ENCODE measurements at places on chromosomes 6 and 20.

DNA sequence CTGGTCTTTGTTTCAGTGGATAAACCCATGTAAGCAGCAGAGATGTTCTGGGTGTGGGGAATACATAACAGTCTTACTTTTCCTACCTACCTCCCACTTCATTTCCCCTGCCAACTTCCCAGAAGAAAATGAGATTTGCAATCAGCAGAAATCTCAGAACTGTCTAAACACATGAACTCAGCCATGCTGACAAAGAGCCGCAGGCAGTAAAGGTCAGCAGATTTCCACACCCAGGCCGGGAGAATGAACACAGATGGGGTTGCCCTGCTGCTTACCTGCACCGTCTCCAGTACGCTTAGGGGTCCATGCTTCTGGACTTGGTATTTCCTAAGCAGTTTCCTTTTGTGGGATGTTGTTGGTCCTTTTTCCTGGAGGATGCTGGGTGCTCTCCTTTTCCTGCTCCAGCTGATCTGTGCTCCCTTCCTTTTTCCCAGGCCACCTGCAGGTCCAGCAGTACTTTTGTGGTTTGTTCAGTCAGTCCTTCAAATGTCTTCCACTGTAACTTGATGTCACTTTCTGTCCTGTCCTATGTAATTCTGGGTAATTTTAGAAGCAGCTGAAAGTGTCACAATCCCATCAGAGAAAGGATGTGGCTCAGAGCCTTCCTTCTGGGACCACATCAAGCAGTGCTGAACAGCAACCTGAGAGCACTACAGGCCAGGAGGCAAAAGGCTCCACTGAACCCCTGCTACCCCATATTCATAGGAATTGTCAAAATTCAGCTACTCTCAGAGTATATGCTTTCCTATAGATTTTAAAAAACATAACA, 129.0 kb downstream of the CEP57L1 start:
- no peak for DNase-seq

GRCh38 chr6:70831427-70831826, 125.4 kb downstream of the B3GAT2 start:
- DNase-seq: no peak

- DNase-seq: no peak
These were observed 26.5 kb downstream of the IGF2R start for GRCh38 chr6:159995405-159995804.

DNA sequence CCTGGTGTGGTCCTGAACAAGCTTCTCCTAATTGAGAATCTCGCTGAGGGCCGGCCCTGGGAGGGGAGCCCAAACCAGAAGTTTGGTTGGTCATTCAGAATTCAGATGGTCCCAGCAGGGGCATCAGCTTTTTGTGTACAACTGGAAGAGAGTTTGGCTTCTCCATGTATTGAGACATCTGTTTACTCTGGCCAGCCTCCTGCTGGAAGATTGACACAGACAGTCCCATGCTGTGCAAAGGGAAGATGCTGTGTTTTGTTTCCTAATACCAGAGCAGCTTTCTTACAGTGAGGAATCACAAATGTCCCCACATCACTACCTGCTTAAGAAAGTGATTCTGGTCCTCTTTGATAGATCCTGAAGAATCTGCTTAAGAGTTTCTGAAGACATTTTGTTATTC, 97.8 kb downstream of the PLEKHG1 start:
- DNase-seq: no peak

DNA sequence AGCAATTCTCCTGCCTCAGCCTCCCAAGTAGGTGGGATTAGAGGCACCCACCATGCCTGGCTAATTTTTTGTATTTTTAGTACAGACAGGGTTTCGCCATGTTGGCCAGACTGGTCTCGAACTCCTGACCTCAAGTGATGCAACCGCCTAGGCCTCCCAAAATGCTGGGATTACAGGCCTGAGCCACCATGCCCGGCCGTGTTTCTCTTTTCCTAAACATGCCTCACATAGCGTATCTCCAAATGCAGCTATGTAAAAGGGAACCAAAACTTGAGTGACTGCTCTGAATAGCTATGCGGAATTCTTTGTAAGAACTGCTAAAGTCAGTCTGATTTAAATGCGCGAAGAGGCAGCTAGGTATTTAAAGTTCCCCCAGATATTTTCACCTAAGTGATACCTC, 20.5 kb downstream of the BPIFA2 start:
- no peak for DNase-seq

GRCh38 chr6:19736066-19736465, 101.1 kb upstream of the ID4 start:
- no peak for DNase-seq

GRCh38 chr6:155830531-155830930, 374.9 kb upstream of the NOX3 start:
- DNase-seq: no peak

- DNase-seq: peak; percentile 18
These were observed 25.3 kb downstream of the SERAC1 start for GRCh38 chr6:158142789-158143188.

All from right cardiac atrium (tissue), 5 donors.